ENCODE measurements at places on chromosomes 5 and 9. TPM values are rescaled to one million over a fixed set of nuclear protein-coding genes. Genes with fewer than 3 reads are reported as not detected.

The DNAH5 gene
- 0.23 TPM for polyA plus RNA-seq

- DNase-seq: no peak
Observed at GRCh38 chr5:144481861-144482260, 311.2 kb downstream of the KCTD16 start.

The SLC45A2 gene
- polyA plus RNA-seq: not detected

The STPG3 gene
- not detected for polyA plus RNA-seq

The GLE1 gene
- polyA plus RNA-seq: 12.2 TPM

GRCh38 chr5:61159836-61160235, 2.4 kb downstream of the SMIM15 start:
- no peak for DNase-seq

- DNase-seq: no peak
Observed at GRCh38 chr9:5820425-5820824, 12.5 kb downstream of the ERMP1 start.

The SLC30A5 gene
- polyA plus RNA-seq: 46.4 TPM

GRCh38 chr5:113273948-113274347, 160.8 kb downstream of the TSSK1B start:
- DNase-seq: no peak

The DNAJB5 gene
- 8.6 TPM for polyA plus RNA-seq

- no peak for DNase-seq
Observed at GRCh38 chr9:72588336-72588735, 66.9 kb downstream of the TMC1 start.

GRCh38 chr5:145161391-145161790, 673.8 kb downstream of the PRELID2 start:
- no peak for DNase-seq

- no peak for DNase-seq
Observed at GRCh38 chr5:80915716-80916115, 44.4 kb upstream of the RASGRF2 start.

Measured in endothelial cell of umbilical vein (primary cell).